Stimulated activated CD4-positive, alpha-beta T cell treated with anti-CD3 and anti-CD28 coated beads, Interleukin-15, amount 100 ng/mL, for 24 hours (primary cell): ENCODE measurements at places on chromosomes 16 and 17.
A peak's percentile ranks its signal among the peaks of the same experiment; 100 is the strongest.

- DNase-seq, result no peak
These were observed 17.5 kb downstream of the ERCC4 start for GRCh38 chr16:13937411-13937810.

DNA sequence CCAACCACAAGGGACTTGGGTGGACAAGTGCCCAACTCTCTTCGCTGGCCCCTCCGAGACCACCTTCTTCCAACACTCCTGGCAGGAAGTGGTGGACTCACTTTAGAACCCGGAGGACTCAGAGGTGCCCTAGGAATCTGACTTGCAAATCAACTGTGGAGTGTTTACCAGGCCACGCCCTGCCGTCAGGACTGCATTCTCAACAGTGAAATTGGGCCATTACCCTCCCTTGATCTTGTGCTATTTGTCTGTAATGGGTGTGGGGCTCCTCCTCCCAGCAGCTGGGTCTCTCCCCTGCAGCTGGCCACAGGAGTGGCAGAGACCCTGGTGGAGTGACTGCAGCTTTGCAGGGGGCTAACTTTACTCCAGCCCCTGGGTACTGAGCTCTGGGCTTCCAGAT is 212.2 kb upstream of the RPL38 start:
- no peak for DNase-seq

DNA sequence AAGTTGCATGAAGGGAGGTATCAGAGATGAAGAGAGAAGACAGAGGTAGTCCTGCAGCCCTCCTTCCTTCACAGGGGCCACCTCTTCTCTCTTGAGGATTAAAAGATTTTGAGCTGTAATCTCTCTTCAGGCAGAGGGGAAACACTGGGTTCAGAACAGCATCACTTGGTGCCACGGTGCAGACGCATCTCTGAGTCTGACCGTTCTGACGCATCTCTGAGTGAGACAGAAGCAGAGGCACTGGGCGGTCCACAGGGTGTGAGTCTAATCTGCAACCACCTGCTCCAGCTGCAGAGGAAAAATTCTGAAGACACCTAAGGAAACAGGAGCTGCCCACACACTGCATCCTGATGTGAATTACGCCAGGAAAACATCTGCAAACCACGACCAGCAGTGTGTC is 5.3 kb upstream of the KRT37 start:
- no peak for DNase-seq

DNA sequence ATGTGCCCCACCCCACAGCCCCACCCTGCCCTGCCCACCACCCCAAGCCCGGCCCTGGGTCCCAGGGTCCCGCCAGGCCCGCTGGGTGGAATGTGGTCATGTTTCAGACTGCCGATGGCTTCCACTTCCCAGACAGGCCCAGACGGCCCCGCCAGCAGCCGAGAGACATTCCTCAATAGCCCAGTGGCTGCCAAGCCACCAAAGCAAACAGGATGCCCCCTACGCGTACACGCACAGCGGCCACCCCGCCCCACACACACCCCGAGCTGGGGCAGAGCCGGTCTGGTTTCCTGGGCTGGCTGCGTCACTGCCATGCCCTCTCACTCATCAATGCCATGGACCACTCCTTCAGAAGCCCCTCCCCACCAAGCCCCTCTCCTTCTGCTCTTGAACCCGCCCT is 1.2 kb upstream of the KRT17 start:
- no peak for DNase-seq

DNA sequence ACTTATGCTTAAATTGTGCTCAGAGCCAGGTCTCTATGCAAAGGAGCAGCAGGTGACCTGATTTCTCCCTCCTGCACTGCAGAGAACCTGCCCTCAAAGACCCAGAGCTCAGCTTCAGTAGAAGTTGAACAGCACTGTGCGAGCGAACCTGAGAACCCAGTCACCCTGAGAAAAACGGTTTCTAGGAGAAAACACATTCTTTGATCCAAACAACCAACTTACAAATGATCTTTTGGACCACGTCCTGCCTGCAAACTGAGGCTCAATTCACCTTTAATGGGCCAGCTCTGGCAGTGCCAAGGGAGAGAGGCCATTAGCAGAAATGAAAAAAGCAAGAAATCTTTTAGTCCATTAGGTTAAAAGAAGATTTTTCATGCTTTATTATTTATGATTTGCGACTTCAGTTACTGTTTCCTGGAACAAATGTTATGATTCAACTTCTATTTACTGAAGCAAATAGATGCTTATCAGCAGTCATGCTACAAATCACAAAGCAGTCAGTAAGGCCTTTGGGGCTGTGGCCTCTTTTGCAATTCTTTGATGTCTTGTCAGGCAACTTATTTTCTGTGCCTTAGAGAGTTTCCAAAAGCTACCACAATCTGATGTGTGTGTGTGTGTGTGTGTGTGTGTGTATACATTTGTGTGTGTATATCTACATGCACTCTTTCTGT is 65.7 kb upstream of the LRRC37A3 start:
- peak; percentile 48 for DNase-seq
